ENCODE measurements at places on chromosomes 3 and 15.

DNA sequence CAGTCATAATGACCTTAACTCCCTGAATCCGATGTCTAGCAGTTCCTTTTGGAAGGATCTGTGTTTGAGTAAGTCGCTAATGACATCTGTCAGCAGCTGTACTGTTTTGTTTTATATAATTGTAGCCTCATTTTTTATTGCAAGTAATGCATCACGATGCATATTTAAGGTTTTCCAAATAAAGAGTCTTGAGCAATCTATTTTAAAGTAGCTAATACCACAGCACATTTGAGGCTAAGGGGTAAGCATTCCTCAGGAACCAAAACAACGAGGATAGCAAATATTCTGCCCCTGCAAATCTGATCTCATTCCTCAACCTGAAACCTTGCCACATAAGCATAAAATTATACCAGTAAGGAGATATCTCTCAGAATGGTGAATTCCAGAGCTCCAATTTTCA lies 98.7 kb downstream of the TBC1D5 start:
- no peak for DNase-seq

DNA sequence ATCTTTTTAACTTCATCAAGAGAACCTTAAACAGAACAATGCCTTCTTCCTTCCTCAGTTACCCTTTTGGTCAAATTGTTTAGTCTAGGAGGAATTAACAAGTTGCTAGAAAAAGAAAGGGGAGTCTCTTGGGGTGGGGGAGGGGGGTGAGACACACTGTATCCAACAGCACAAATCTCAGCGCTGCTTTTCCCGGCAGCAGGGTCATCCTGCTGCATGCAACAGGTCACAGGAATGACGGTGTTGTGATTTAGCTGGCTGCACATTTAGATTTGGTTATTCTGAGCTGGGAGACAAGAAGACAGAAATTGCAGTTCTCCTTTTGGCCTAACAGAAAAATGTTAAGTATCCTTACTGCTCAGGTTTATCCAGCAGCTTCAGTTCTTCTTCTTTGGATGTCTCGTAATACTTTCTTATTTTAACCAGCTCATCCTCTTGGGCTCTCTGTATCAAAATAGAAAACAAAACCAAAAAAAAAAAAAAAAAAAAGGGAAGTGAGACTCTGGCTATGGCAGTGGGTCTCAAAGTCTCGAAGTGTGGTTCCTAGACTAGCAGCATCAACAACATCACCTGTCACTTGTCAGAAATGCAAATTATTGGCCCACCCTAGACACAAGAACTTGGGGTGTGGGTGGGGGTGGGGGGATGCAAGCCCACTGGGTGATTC lies 190.5 kb downstream of the GREM1 start:
- DNase-seq, result no peak

- DNase-seq, result no peak
Measured at GRCh38 chr15:78914027-78914764, 30.6 kb downstream of the CTSH start.

GRCh38 chr15:63052961-63053698 lies 10.6 kb downstream of the TPM1 start:
- no peak for DNase-seq

DNA sequence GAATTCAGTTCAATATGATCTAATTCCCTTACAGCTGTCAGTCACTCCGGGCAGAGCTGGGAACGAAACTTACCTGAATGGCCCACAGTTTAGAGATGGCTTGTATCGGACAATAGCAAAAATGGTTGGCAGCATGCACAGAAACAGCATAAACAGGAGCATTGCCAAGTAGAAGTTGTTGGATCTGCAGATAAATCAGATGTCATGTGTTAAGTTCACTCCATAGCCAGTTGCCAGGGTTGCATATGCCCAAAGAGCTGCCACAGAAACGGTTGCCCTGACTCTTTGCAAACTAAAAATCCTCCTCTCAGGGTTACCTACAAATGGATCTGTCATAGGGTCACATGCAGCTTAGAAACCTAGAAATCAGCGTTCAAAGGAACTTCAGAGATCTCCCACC lies 15.4 kb upstream of the STARD5 start:
- DNase-seq, result no peak

GRCh38 chr3:155420881-155421486 lies 127.5 kb upstream of the STRIT1 start:
- DNase-seq, result no peak

DNA sequence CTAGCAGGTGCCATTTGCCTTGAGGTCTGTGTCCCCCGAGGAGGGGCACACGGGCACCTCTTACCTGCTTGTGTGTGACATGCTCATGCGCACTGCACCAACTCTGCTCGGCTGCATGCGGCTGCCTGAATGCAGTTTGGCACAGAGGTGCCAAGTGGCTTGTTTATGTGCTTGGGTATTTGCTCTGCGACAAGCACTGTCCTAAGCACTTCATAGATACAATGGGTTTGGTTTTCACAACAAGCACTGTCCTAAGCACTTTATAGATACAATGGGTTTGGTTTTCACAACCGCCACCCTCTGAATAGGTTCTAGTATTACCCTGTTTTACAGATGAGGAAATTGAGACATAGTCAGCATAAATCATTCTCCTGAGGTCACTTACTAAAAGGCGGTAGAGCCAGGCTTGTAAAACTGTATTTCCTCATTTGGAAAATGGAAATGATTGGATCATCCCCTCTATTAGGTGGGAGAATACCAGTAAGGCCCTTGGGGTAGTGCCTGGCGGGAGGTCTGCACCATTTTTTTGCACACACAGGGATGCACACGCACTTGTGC lies 487 bp downstream of the ITIH4 start:
- no peak for DNase-seq

- DNase-seq, result no peak
Measured at GRCh38 chr3:191484461-191484860, 23.5 kb downstream of the PYDC2 start.
